ENCODE measurements at places on chromosomes 5 and 9.

- no peak for DNase-seq
These were observed 43.6 kb downstream of the SEMA5A start for GRCh38 chr5:9502050-9502834.

GRCh38 chr5:150639751-150640150 is 709 bp upstream of the SYNPO start:
- no peak for DNase-seq

- no peak for DNase-seq
These were observed 76.2 kb upstream of the ZFAND5 start for GRCh38 chr9:72440992-72441847.

DNA sequence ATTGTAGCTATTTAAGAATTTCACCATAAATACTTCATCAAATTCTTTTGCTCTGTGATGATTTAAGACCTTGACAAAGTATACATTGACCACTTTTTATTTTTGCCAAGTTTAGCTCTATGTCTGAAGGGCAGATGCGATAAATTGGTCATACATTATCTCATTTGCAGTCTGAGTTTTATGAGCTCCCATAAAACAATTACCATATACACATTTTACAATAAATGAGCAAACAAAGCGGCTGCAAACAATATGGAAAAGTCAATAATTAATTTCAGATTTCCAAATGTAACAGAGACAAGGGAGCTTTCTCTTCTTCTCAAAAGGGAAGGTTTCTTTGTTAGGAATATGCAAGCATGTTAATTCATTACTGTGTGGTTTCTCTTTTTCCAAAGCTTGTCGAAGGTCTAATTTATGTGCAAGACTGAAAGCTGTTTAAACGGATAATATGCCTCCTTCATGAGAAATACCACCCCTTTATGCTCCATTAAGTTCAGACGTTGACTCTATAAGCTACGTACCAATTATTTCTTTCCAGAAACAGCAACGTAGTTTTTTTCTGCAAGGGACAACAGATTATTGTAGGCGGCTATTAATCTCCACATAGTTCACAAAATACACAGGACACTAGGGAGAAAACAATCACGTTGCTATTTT is 7.0 kb upstream of the IZUMO3 start:
- DNase-seq, result no peak

DNA sequence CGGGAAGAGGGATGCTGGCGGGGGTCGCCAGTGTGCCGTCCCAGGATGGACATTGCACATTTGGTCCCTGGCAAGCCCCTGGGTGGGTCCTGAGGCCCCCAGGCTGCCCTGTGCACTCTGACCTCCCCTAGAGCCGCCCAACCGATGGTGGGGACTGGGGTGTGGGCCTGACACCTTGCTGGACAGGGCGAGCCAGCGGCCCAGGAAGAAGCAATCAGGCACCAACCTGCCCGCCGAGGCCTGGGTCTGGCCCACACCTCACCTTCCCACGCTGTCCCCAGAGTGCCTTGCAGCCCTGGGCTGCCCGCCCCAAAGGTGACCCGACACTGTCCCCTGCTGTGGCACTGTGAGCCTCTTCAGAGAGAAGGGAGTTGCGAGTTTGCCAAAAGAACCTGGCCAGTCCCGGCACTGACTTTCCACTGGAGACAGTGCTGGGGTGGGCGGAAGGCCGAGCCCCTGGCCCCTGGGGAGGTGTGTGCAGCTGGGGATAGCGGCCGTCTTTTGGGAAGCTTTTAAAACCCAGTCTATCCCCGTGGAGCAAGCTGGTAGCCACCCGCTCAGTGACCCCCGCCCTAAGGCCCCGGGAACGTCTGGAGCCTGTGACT is 12.0 kb upstream of the NRARP start:
- no peak for DNase-seq

- no peak for DNase-seq
These were observed 10.4 kb upstream of the TRIM14 start for GRCh38 chr9:98129451-98129881.

All from stimulated activated CD4-positive, alpha-beta T cell treated with anti-CD3 and anti-CD28 coated beads, TNF-alpha, amount 100 ng/mL, for 1 hour (primary cell).